ENCODE measurements at places on chromosomes 1 and 21.
A peak's percentile ranks its signal among the peaks of the same experiment; 100 is the strongest.

- no peak for DNase-seq
Observed at GRCh38 chr1:66348776-66349175, 185.2 kb upstream of the SGIP1 start.

DNA sequence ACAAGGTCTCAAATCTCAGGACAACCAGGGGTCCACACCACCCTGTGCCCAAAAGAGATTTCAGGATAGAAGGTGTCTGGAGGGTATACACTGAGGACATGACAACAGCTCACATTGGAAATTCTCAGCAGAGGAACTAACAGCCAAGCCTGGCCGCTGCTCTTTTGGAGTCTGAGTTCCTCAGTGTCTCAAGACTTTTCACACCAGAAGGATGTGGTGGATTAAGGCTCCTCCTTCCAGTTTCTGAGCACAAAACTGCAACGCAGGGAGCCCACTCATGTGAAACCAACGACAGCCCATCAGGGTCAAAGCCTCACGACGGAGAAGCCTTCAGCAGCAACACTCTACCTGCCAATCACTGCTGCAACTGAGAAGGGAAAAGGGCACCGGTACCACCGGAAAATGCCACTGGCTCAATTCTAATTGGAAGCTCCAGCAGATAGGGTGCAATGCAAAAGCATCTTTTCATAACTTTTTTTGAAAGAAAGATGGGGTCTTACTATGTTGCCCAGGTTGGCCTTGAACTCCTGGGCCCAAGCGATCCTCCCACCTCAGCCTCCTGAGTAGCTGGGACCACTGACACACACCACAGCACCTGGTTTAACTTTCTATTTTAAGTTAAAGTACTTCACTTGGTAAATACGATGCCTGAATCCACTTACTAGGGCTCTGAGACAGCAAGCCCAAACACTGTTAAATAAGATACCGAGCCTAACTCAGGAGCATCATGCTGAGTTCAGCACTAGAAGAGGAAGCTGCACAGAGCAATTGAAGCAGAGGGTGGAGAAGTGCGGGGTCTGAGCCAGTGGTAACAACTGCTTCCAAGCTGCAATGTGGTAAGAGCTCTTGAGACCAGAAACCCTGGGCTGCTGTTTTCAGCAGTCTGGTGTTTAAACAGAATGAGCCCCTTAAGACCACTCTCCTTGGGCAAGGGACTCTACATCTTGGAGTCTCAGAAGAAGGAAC lies 7.8 kb downstream of the CAPZB start:
- DNase-seq: no peak

- peak; percentile 71 for DNase-seq
Observed at GRCh38 chr1:117121589-117122329, at the start of gene TRIM45. Gene TRIM45 (minus strand): TSS chr1:117121749. CDS start chr1:117121201, 548 bp downstream.

- no peak for DNase-seq
Observed at GRCh38 chr1:204152310-204153044, 633 bp upstream of the ETNK2 start.

- DNase-seq: no peak
Observed at GRCh38 chr21:36115138-36115730, 19.6 kb upstream of the CBR3 start.

- no peak for DNase-seq
Observed at GRCh38 chr1:100360790-100361510, 8.6 kb downstream of the CDC14A start.

DNA sequence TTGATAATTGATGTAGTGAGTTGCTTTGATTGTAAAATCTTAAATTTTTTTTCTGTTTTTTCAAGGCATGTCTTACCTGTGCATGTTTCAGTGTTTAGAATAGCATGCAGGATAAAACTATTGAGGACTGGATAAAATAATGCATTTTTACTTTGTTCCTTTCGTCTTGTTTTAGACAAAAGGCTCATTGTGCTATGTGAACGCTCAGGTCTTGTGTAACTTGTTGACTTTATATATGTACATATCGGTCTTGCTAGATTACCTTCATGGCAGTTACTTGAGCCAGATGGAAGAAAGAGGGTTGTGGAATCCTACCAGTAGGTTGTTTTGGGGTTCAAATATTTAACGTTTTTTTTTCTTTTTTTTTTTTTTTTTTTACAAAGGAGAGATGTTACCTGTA lies 7.0 kb downstream of the NFIA start:
- DNase-seq: no peak

GRCh38 chr1:209620487-209620884 lies 31.7 kb downstream of the LAMB3 start:
- no peak for DNase-seq

- DNase-seq: no peak
Observed at GRCh38 chr21:37538971-37539590, 172.5 kb downstream of the DYRK1A start.

DNA sequence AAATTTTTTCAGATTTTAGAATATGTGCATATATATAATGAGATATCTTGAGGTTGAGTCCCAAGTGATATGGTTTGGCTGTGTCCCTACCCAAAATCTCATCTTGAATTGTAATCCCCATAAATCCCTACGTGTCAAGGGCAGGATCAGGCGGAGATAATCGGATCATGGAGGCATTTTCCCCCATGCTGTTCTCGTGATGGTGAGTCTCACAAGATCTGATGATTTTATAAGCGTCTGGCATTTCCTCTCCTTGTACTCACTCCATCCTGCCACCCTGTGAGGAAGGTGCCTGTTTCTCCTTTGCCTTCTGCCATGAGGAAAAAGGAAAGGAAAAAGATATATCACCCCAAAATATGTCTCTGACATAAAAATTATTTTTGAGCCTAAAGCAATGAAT lies 64.6 kb downstream of the TOR3A start:
- no peak for DNase-seq
